Left ventricle myocardium inferior (tissue), 1 donor: ENCODE measurements at places on chromosomes 11 and 22.

DNA sequence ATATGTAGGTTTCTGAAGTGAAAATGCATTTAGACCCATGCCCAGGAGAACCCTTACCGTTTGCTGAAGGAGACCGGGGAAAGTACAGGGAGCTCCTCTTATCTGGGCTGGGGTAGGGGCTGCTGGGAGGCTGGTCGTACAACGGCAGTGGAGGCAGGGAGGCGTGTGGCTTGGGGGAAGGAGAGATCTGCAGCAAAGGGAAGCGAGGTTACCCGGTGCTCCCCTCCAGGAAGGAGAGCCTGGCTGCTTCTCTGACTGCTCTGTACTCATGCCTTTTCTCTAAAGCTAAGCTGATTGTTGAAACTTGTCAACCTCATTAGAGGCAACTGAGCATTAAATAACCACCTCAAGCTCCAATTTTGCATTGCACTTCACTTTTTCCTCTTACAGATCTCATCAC, 27.2 kb downstream of the ATG16L2 start:
- DNase-seq, result no peak

GRCh38 chr11:16015741-16016467, 340.4 kb downstream of the SOX6 start:
- no peak for DNase-seq

DNA sequence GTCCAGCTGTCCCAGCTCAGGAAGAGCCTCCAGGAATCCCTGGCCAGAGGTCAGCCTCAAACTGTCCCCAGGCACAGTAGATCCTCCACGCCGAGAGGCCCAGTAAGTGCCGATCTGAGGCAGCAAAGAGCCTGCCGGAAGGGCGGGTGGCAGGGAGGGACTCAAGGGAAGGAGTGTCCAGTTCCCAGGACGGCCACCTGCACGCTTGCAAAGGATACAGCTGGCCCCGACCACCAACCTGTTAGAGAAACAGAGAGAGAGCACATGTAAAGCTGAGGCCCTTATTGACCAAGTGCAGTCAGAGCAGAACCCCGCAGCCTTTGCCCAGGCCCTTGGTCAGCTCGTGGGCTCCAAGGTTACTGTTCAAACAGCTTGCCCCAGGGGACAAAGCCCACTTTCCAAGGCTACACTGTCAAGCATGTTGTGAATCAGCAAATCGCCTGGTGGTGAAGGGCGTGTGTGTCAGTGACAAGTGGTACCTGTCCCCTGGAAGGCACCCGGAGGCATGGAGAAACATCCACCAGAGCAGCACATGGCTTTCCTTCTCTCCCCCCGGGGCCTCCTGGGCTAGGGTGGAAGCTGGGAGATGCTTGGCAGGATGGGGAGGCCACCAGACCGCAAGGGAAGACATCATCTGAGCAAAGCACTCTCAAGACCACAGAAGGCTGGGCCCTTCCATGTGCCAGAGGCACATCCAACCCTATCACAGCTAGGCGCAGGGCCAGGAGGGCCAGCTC, 42.6 kb upstream of the COMT start:
- no peak for DNase-seq

- no peak for DNase-seq
Observed at GRCh38 chr11:34345540-34345876, 12.3 kb downstream of the ABTB2 start.

GRCh38 chr11:9831122-9831521, 167.2 kb downstream of the SWAP70 start:
- DNase-seq, result no peak

DNA sequence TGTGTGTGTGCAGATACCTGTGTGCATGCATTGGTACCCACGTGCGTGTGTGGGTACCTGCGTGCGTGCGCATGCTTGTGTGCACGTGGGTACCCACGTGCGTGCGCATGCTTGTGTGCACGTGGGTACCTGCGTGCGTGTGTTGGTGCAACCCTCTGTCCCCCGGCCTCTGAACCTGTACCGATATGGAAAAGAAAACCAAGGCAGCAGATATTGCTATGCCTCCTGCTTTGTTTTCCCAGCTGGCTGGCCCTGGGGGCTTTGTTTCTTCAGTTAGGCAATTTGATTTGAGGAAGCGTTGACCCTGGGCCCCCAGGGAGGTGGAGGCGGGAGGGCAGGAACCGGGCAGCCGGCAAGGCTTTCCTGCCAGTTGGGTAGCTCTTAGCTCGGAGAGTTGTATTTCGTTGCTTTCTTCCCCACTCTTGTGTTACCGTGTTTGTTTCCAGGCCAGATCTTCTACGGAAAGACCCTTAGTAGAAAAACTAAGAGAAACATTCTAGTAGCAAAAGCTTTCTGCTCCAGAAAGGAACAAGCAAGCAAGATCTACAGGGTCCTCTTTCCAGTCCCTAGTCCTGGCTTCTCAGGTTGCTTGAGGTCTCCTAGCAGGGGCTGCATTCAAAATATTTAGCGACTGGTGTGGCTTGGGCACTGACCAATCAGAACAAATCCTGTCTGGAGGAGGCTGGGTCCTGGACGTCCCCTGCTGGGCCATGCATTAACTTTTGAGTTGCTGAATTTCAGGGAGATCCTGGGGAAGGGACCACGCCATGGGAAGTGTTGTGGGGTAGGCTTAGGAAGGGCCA, 26.3 kb upstream of the SORL1-AS1 start:
- no peak for DNase-seq

- no peak for DNase-seq
Observed at GRCh38 chr11:67392183-67392715, 463 bp downstream of the RAD9A start.

DNA sequence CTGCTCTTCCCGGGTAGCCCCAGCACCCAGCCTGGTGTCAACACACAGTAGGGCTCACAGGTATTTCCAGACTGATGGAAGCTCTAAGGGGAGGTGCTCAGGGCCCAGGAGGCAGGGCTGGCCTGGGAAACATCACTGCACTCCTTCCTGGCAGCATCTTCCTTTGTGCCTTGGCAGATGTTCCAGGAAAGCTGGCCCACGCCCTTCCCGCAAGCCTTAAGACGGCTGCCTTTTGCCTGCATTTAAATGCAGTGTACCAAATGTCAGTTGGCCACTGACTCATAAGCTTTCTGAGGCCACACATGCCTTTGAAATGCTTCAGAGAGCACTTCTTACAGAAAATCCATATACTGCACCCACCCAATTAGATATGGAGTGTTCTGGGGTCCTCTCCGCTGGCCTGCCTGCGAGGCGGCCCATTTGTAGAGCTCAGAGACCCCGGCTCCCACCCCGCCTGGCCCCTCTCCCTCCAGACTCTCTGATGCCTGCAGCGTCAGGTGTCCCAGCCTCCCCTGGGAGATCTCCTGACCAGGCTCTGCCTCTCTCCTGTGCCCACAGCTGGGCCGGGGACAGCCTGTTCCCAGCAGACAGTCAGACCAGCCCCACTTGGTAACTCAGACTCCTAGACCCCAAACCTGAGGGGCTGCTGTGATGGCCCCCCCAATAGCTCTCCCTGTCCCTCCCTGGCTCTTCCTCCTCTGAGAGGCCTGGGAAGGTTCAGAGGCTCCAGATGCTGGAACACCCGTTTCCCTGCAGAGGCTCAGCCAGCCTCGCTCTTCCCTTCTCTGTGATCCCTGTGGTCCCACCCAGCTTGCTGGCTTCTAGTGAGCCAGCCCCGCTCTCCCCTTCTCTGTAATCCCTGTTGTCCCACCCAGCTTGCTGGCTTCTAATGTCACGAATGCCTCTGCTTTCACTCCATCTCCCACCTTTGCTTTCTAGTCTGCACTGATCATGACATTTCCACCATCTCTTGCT, 47.6 kb upstream of the THY1 start:
- DNase-seq, result no peak
